Right renal pelvis (tissue), 4 donors: ENCODE measurements at places on chromosomes 7 and 10. TPM values are rescaled to one million over a fixed set of nuclear protein-coding genes. Genes with fewer than 3 reads are reported as not detected.

DNA sequence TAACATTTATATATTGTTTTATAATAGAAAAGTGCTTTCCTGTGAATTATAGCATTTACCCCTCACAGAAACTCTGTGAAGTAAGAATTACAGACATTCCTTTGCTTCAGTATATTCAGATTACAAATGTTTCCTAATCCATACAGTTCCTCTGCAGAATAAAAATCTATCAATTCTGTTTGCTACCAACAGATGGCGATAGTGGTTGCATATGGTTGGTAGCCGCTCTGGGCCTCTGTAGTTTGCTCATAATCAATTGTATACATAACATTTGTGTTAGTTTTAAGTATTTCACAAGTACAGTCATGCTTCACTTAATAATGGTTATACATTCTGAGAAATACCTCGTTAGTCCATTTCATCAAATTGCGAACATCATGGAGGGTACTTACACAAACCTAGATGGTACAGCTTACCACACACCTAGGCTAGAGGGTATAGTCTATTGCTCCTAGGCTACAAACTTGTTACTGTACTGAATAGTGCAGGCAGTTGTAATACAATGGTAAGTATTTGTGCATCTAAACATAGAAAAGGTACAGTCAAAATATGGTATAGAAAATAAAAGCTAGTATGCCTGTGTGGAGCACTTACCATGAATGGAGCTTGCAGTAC, 94.4 kb upstream of the STEAP4 start:
- no peak for DNase-seq

DNA sequence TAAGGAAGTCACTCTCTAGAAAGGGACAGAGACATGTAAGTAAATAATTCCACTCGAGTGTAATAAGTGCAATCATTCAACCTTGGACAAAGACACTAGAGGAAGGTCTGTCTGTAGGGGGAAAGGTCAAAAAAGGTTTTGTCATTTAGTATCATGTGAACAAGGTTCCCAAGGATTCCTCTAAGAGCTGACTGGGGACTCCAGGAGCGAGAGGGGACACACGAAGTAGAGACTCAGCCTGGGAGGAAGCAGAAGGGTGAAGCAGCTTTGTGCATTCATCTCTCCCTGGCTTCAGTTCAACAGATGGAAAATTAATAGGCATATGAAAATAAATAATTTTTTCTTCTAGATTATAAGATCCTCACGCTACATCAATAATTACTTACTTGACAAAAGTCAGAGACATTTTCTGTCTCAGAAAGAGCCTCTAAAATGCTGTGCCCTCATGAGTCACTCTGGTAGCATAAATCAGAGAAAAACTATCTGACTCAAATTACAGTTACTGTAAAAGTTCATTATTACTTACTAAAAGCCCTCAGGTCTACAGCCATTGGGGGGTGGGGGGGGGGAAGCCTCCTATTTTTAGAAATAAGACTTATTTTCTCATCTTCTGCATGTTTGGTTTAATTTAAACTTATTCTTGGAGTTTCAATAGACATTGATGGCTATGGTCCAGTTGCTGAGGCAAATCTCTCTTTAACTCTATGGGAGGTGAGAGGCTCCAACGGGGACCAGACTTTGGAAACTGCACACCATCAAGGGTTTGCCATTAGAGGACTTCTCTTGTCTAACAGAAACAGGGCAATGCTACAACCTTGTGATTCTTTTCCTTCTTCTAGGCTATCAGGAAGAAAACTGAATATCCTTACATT, 275.1 kb upstream of the KLF14 start:
- DNase-seq = no peak

DNA sequence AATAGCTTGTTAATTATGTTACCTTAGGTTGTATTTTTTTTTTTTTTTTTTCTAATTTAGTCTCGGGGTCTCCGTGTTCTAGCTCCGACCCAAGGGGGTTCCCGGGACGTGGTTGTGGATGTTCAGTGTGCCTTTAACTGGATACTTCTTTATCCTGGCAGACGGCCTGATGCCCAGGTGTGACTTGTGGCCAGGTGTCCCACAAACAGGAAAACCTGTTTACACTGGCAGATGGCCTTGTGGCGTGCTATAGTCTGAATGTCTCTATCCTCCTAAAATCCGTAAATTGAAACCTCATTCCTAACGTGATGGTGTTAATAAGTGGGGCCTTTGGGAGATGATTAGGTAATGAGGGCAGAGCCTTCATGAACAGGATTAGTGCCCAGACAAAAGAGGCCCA, 546.4 kb upstream of the C7orf33 start:
- no peak for DNase-seq

DNA sequence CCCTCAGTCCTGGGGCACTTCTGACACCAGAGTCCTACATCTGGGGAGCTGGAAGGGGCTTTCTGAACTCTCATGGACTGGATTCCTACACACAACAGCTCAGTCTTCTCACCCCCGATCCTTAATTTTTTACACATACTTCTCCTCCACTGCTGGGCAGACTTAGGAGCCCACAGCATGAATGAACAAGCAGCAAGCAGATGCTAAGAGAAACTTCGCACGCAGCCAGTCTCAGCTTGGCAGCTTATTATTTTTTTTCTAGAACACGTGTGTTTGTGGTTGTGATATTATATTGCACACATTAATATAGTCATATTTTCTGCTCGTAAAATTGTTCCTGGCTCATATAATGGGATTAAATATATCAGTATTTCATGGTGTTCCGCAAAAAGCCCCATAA, 50.9 kb upstream of the LOXL4 start:
- DNase-seq = no peak

DNA sequence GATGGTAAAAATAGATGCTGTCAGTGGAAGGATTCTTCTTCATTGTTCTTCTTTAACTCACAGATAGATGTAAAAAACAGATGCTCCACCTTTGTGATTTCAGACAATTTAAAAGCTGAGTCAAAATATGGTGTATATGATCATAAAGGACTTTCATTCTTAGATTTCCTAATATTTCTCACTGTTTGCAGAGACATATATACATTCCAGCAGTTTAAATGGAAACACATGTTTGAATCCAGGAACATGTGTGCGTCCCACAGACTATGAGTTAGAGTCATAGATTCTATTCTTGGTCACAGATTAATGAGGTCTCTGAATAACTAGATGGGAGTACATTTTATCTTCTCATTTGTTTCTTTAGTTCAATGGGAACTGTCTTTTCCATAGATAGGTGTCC, 109.6 kb downstream of the BICC1 start:
- no peak for DNase-seq

GRCh38 chr7:102305414-102306268, 19.0 kb downstream of the SH2B2 start:
- DNase-seq = no peak

GRCh38 chr10:48286356-48286755, 11.9 kb upstream of the FRMPD2 start:
- DNase-seq = no peak

DNA sequence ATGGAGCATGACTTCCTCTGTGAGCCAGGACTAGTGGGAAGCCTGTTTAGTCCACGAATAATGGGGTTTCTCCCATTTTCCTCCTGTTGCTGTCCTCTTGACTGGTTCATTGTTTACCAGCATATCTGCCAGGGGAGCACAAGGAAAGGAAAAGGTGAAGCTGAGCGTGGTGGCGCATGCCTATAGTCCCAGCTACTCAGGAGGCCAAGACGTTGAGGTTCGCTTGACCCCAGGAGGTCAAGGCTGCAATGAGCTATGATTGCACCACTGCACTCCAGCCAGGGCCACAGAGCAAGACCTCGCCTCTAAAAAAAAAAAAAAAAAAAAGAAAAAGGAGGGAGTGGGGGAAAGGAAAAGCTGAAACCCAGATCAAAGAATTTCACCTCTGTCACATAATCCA, 5.8 kb upstream of the IL2RA start:
- no peak for DNase-seq

- no peak for DNase-seq
These were observed 42.6 kb upstream of the EFCAB10 start for GRCh38 chr7:105623906-105624305.

DNA sequence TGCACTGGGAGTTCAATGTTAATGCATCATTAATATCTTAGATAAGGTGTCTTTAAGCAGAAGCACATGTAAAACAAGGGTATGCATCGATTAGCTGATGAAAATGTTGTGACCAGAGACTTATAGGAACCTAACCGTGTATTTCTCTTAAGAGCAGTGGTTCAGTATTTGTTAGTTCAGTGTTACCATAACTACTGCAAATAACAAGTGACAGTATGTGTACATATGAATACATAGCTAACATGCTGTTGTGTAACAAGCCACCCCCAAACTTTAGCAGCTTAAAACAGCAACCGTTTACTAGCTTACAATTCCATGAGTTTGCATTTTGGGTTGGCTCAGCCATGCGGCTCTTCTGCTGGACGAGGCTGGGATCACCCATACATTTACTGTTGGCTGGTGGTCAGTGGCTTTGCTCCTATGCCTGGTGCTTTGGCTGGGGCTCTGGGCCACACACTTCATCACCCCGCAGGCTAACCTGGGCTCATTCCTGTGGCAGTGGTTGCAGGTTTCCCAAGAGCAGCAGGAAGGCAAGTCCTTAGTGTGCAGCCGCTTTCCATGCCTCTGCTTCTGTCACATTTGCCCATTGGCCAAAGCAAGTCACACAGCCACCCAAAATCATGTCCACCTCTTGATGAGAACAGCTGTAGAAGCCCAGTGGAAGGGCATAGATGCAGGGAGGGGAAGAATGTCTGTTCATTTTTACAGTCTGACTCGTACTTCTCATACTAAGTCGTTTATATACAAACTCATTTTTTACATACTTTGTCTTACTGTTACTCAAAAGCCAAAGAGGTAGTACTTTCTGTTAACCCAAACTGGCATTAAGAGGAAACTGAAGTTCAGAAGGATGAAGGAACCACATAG, 103.3 kb upstream of the GATA3 start:
- DNase-seq = no peak

DNA sequence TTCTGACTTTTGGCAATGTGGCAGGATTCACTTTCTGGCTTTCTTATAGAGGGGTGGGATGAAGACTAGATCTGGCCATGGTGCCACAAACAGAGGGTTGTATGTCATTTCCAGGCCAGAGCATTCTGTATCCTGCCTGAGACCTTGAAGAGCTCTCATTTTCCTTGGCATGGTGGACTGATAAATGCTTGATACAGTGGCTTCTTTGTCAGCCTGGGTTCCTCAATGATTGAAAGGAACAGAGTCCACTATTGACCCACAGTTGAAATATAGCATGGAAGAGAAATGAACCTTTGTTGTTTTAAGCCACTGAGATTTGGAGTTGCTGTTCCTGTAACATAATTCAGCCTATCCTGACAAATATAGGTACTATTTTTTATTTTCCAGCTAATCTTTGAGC, 462.7 kb downstream of the SUGCT start:
- DNase-seq = no peak

DNA sequence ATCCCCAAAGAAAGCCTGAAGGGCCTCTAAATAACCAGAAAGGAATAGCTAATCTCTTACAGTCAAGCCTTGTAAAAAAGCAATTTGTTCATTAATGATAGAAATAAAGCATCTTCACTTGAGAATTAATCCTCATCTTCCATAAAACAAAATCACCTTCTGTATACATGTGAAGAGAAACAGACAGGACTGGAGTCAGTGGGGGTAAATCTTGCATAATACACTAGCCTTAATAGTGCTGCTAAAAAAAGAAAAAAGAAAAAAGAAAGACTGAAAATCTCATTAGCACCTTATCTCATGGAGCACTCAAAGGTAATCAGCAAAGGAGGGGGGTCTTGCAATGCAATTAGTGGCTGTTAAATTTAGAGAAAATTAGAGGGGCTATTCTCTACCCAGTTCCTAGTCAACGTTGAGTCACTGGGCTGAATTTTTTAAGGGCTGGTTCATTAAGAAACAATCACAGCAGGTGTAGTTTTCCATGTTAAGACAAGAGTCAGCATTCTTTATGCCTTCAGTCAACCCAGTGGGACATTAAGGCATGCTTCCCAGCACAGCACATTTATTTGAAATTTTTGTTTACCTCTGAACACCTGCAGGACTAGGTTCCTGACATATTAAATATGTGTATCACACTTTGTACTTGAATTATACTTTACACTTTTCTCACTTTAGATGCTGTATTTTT, 1455.7 kb upstream of the CELF2 start:
- no peak for DNase-seq

DNA sequence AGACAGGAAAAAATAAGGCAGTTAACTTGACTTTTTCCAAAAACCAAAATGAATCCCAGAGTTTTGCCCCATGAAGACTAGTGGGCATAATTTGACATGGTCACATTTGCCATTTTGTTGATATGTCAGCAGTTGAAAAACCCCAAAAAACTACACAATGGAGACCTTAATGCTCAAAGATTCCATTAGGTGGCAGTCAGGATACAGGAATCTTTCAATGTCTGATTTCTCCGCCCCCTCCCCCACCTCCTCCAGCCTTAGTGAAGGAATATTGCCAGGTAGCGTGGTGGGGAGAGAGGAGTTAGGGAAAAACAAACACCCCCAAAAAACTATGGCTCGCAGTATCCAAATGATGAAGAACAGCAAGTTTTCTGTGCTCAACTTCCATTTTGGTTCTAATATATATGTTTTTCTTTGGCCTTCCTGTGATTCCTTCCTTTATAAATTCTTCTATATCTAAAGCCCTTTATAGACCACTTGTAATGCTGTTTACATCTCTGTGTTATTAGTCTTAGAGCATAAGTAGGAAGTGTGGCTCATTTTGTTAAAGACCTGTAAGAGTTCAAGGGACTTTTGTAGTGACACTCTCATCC, 6.7 kb upstream of the SMNDC1 start:
- DNase-seq = peak; percentile 45

GRCh38 chr7:90552521-90552920, 43.6 kb upstream of the CDK14 start:
- no peak for DNase-seq

GRCh38 chr10:79610601-79611191, at the start of gene SFTPA1:
SFTPA1 (plus strand) TSS chr10:79610939; CDS start chr10:79611826, 887 bp downstream.
- no peak for DNase-seq

GRCh38 chr7:39525926-39526325, 40.3 kb upstream of the YAE1 start:
- no peak for DNase-seq

DNA sequence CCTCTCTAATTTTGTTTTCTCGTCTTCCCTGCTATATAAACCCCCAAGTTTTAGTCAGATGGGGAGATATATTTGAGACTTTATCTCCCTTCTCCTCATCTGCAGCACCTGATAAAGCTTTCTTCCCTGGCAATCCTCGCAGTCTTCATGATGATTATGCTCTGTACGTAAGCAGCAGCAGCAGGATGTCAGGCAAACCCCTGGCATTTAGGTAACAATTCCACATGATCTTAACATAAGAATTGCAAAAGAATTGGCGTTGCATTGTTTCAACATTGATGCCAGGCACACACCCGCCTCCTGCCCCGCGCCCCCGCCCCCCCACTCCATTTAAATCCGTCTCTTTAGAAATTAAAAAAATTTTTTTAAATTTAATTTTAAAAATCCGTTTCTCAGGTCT, 6.1 kb downstream of the PKD1L1 start:
- DNase-seq = no peak

CEP55 gene
- 15.0 TPM for polyA plus RNA-seq

WNT8B gene
- 0.69 TPM for polyA plus RNA-seq

SEMA3E gene
- 3.0 TPM for polyA plus RNA-seq

MMP21 gene
- polyA plus RNA-seq = 0.26 TPM

ASAH2 gene
- polyA plus RNA-seq = 2.2 TPM

OR2A12 gene
- polyA plus RNA-seq = not detected

TEX47 gene
- polyA plus RNA-seq = not detected

STAG3 gene
- polyA plus RNA-seq = 11.7 TPM

HOXA2 gene
- 9.5 TPM for polyA plus RNA-seq

ZNF503 gene
- 69.5 TPM for polyA plus RNA-seq

NACAD gene
- 9.8 TPM for polyA plus RNA-seq
